ENCODE measurements at places on chromosomes 1 and 21.

DNA sequence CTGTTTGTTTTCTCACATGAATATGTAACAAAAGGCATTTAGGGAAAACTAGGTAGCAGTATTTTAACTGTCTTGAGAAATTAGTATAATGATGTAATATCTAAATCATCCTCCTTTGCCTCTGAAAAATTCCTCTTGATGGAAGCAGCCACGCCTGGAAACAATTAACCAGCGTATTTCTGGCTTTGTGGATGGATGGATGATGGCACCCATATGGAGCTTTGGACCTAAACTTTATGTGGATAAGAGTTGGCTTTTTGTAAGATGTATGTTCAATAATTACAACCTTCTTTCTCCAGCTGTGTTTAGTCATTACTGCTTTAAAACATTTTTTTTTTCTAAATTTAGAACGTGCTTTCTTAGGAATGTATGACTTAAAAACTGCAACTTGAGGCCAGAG, 12.7 kb downstream of the CDCA8 start:
- DNase-seq = no peak

DNA sequence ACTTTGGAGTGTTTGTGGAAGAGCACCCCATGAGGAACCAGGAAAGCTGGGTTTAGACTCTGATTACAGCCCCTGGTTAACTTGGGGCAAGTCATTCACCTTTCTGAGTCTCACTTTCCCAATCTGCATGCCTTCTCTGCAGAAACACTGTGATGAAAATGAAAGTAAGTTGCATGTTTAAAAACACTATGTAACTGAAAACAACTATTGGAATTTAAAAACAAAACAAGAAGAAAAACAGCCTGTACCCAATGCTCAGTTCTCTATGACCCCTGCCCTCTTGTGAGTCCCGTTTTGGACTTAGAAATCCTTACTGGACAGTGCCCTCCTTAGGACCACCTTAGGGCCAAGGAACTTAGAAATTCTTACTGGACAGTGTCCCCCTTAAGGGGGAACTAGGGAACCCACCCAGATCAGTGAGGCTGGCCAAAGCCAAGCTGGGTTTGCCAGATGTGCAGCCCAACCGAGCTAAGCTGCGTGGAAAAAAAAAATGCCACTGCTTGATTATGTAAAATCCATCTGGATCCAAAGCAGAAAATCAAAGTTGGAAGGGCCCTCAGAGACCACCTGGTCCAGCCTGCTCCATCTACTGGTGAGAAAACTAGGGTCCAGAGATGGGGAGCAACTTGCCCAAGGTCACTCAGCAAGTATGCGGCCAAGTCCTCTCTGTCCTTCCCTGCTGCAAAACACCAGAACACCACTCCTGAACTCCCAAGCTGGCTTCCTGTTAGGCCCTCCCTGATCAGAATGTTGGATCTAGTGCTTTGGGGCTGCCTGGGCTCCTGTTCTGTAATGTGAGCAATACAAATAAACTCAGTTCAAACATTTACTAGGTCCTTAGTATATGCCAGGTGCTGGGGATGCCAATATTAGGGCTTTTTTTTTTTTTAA, 77.7 kb downstream of the MRPL37 start:
- DNase-seq = no peak

GRCh38 chr1:226064816-226065248, 2.3 kb downstream of the H3-3A start:
- DNase-seq = no peak

GRCh38 chr1:26384076-26384475, 11.5 kb upstream of the ZNF683 start:
- no peak for DNase-seq

GRCh38 chr1:171809834-171810233, 28.4 kb downstream of the METTL13 start:
- DNase-seq = no peak

DNA sequence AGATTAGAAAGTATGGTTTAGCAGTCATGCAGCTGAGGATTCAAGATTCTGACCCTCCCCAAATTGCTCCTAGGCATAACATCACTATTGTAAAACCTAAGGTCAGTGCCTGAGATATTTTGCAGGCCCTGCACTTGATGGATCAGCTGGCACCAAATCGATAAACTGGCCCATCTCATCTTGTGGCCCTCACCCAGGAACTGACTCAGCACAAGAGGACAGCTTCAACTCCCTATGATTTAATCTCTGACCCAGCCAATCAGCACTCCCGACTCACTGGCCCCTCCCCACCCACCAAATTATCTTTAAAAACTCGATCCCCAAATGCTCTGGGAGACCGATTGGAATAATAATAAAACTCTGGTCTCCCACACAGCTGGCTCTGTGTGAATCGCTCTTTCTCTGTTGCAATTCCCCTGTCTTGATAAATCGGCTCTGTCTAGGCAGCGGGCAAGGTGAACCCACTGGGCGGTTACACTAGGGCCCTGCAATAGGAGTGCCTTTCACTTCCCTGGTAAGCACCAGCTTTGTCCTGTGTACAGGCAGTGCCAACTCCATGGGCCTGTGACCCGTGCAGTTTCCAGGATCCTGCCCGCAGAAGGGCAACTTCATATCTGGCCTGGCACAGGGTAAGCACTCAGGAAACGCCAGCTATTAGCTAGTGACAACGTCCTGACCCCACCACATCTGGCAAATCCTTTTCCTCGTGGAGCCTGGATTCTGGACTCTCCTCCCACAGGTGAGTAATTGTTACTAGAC, 28.7 kb upstream of the SLC2A5 start:
- DNase-seq = no peak

GRCh38 chr1:183607322-183607980, 17.2 kb upstream of the NCF2 start:
- no peak for DNase-seq

DNA sequence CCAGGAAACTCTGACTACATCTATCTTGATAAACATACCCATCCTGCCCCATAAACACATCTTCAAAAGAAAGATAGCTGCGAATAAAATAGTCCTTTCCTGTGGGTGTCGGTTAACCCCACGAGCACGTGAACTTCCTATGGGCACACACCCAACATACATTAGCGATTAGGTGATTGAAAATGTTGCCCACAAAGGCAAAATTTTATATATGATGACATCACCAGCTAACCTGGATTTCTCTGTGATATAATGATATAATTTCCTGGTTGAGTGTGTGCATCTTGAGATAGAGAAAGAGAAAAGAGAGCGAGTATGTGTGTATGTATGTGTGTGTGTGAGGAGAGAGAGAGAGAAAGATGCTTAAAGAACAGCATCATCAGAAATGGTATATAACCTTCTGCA, 296.1 kb downstream of the PTPRC start:
- no peak for DNase-seq

DNA sequence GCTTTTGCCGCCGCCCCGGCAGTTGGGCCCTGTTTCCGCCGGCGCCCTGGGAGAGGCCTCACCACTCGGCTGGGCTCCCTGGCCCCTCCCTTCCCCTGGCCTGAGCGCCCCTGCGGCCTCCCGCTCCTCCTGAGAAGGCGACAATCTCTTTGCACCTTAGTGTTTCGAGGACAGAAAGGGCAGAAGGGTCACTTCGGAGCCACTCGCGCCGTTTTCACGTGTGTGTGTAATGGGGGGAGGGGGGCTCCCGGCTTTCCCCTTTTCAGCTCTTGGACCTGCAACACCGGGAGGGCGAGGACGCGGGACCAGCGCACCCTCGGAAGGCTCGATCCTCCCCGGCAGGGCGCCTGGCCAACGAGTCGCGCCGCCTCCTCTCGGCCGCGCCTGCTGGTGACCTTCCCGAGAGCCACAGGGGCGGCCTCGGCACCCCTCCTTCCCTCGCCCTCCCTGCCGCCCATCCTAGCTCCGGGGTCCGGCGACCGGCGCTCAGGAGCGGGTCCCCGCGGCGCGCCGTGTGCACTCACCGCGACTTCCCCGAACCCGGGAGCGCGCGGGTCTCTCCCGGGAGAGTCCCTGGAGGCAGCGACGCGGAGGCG, 432 bp upstream of the SIM2 start:
- DNase-seq = no peak

GRCh38 chr1:239998312-239998649, 93.4 kb upstream of the FMN2 start:
- DNase-seq = no peak

DNA sequence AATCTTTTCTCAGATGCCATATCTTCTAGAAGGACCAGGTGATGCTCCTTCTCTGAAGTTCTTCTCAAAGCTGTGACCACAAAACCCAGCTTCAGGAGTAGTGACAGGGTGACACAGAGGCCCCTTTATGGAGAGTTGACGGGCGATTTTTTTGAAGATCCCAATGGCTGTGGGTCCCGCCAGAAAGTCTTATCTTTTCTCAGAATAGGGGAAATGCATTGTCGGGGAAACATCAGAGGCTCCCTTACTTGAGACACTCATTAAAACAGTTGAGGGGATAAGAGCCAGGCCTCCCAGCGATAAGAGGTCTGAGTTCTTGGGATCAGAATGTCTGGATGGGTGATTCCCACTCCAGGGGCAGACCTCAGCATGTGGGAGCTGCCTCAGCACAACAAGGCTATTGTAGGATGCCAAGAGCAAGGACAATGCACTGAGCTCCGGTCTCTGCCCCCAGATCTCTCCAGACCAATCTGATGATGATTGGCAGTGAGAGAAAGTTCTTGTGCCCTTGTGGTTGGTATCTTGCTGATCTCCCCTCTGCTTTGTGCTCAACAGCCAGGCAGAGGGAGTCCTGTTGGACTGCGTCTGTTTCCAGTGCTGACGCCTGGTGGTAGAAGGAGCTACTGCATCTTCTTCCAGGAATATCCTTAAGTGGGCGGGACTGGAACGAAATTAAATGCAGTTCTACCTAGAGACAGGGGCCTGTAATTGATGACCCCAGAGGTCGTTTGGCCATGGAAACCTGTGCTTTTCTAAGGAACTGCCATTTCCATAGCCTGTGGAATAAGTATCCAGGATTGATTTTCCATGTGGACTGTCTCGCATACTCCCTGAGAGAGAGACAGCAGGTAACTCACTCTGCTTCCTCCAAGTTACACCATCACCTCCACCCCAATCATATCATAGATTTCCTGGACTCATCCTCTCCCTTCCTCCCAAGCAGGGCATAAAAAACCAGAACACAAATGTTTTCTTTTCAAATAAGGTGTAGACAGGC, 6.8 kb upstream of the ACKR1 start:
- peak; percentile 64 for DNase-seq

GRCh38 chr21:17429936-17430335, 82.9 kb upstream of the CXADR start:
- no peak for DNase-seq

GRCh38 chr1:230548997-230549396, 93.3 kb upstream of the COG2 start:
- DNase-seq = no peak

GRCh38 chr1:205225901-205226765, 1.6 kb upstream of the TMCC2 start:
- DNase-seq = no peak

DNA sequence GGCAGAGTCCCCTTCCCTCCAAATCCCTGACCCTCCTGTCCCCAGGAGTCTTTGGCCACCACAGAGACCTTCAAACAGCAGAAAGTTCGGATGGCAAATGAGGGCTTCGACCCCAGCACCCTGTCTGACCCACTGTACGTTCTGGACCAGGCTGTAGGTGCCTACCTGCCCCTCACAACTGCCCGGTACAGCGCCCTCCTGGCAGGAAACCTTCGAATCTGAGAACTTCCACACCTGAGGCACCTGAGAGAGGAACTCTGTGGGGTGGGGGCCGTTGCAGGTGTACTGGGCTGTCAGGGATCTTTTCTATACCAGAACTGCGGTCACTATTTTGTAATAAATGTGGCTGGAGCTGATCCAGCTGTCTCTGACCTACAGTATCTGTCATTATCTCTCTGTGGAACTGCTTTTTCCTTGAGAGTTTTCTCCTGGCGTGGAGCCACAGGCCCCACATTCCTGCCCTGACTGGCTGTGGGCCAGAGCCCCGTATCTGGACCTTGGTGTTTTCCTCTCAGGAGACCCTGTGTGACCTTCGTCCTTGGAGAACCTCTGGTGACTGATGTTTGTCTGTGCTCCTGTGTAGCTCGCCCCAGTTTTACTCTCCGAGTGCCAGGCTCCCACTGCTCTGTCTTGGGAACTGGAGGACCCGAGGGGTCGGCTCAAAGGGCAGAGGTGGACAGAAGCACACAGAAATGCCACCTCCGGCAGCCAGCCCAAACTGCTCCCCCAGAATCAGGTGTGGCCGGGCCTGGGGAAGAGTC, 4.8 kb downstream of the SLC27A3 start:
- DNase-seq = no peak

- DNase-seq = no peak
Observed at GRCh38 chr1:215878128-215878527, 311.0 kb downstream of the KCTD3 start.

GRCh38 chr1:76666499-76666898, 200.8 kb upstream of the ST6GALNAC5 start:
- no peak for DNase-seq

- no peak for DNase-seq
Observed at GRCh38 chr1:192724670-192725069, 84.2 kb upstream of the RGS2 start.

DNA sequence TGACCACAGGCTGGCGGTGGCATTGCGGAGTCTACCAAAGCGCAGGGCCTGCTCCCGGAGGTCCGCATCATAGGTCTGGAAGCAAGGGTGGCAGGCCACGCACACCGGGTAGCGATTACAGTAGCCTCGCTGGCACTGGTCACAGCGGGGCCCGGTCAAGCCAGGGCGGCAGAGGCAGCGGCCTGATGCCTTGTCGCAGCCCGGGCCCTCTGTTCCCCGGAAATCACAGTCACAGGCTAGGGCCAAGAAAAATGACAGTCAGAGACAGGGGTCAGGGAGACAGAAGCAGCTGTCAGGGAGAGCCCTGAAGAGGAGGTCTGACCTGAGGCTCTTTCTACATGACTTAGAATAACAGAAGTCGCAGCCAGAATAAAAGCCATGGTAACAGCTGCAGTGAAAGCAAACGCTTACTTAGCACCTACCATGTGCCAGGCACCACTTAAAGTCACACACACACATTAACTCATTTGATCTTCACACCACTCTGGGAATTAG, 26.4 kb downstream of the LAMB3 start:
- no peak for DNase-seq

DNA sequence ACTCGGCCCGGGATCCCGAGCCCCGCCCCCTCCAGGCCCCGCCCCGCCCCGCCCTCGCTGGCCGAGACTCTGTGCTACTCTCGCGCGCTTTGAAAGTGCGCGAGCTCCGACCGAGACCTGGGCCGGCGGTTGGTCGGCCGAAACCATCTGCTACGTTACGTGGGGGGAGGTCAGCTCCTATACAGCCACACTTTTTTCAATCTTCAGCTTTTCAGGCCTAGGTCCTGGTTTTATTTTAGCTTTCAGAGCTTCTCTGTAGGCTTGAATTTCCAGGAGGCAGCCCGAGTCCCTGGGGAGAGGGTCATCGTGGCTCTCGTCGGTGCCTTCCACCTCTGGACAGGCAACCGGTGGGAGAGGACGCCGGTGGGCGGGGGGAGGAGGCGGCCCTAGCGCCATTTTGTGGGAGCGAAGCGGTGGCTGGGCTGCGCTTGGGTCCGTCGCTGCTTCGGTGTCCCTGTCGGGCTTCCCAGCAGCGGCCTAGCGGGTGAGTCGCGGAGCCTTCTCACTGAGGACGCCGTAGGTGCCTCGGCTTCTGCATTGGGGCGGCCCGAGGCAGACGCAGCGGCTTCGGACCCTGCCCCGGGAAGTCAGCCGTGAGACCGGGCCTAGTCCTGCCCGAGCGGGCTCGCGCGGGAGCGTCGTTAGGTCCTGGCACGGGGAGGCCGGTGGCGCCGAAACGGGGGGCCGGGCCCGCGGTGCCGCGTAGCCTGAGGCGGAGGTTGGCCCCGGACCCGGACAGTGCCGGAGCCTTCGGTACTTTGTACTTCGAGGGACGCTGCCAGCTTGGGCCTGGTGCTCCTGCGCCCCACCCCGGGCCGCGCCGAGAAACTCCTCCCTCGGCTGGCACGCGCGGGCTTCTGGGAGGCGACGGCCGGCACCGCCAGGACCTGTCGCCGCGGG, at the start of gene TARDBP:
Gene TARDBP (plus strand): TSS at position 395 of the 900 bp plus-strand sequence. CDS start 1,074 bp downstream, outside the sequence.
- DNase-seq = peak; percentile 80

Data from stimulated activated CD4-positive, alpha-beta T cell treated with anti-CD3 and anti-CD28 coated beads, Interleukin-12 subunit alpha, Interleukin-12 subunit beta, amount 100 ng/mL, for 48 hours (primary cell).